ENCODE measurements at places on chromosomes 6 and 20.
A peak's percentile ranks its signal among the peaks of the same experiment; 100 is the strongest.

DNA sequence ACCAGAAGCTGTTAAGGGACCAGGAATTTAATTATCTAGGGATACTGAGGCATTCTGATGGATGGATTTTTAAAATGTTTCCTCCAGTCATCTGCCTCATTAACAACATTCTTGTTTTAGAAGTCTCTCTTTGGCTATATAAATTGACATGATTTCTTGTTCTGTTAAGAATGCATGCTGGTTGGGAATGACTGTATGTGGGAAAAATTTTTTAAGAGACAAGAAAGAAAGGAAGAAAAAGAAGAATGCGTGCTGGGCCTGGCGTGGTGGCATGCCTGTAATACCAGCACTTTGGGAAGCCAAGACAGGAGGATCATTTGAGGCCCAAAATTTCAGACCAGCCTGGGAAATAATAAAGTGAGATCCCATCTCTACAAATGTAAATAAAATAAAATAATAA, 203.6 kb downstream of the GJA1 start:
- DNase-seq = no peak

- no peak for DNase-seq
These were observed 66.4 kb downstream of the OLIG3 start for GRCh38 chr6:137427656-137428290.

DNA sequence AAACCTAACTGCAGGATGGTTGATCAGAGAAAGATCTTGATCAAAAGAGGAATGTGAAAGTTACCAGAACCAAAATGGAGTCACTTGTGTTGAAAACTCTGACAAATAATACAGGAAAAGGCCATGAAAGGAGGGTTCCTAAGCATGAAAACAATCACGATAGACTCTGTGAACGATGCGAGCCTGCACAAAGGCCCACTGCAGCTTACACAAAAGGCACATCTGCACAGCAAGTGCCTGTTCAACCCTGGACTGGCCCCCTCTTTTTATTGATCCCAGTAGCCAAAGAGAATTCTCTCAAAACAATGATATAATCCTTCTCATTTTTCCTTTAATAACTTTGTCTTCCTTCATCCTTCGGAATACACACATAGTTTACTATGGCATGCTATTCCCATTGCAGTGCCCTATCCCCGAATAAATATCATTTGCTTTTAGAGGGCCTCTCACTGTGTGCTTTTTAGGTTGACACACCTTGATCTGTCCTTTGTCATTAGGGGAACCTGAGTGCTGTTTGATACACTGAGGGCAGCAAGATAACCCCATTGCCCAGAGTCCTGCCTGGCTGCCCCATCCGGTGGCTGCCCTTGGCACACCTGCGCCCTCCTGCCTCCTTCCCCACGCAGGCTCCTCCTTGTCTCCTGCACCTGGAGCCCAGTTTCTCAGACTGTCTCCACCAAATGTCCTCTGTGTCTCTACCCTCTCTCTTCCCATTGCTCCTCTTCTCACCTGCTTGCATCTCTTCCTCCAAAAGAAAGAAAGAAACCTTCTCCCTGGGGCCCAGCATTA, 98.3 kb upstream of the FRMD1 start:
- no peak for DNase-seq

- DNase-seq = no peak
These were observed 378.8 kb downstream of the QKI start for GRCh38 chr6:163793011-163793983.

DNA sequence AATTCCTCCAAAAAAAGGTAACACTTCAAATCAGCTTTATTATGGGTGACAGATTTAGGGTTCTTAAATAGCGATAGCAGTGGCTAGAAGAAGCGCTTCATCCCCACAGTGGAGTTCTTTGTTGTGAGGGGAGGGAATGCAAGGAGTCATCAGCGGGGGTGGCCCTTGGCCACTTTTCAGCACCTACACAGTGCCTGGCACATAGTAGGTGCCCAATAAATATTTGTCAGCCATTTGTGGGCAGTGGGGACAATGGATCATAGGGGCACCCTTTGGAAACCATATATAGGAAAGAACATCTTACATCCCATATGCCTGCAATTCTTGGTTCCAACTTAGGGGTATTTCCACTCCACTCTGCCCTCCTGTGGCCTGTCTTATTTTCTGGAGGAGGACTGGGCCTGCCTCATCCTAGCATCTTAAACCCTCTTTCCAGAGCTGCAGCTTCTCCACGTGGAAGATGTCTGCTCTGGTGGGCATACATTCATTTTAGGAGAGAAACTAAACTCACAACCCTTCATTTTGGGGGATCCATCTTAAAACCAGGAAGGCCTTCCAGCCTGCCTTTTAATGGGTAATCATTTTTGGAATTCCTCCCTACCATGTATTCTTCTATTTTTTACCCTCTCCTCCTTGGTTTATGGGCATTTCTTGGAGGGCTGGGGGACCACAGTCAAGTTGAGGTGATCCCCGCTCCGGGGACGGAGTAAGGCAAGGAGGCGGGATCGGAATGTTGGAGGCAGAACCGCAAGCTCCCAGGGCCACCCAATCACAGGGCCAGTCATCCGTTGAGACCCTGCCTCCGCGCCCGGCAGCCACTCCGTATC, 2.6 kb upstream of the GPSM3 start:
- peak; percentile 20 for DNase-seq

GRCh38 chr20:10467681-10468339, 32.7 kb downstream of the SLX4IP start:
- no peak for DNase-seq

- no peak for DNase-seq
These were observed 1.1 kb downstream of the MAPRE1 start for GRCh38 chr20:32820698-32821377.

DNA sequence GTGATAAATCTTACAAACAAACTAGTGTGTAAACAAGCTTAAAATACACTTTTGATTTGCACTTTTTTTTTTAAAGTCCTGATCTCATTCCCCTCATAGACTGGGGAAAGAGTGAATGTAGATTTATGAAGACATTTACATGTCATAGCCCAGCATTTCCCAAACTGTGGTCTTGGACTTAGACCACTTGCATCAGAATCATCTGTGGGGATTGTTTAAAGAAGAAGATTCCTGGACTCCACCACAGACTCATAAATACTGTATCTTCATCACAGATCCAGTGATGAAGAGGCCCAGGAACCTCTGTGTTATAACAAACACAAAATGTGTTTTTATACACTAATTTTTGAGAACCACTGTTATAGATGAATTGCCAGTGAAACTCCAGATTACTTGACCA, 99.5 kb downstream of the KCNQ5 start:
- DNase-seq = no peak

GRCh38 chr20:59074456-59074855, 31.9 kb upstream of the PRELID3B start:
- no peak for DNase-seq

DNA sequence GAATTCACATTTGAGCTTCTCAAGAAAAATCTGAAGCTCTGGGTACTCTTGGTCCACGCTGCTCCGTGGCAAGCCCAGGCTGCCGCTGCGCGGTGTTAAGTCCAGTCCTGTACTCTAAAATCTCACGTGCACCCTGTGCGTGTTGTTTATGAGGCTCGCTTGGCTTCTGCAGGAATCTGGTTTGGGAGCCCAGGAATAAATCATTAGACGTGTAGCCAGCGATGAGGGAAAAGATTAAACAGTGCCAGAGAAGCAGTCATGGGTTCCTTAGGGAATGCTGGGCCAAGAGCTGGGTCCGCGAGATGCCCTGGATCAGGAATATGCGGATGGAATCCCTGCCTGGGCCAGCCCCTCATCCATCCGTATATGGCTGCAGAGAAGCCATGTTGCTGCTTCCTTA, 87.3 kb downstream of the KCNB1 start:
- no peak for DNase-seq

- no peak for DNase-seq
These were observed 108.1 kb downstream of the TMEM200A start for GRCh38 chr6:130473886-130474285.

GRCh38 chr20:17698384-17698783, 1.4 kb upstream of the BANF2 start:
- DNase-seq = no peak

DNA sequence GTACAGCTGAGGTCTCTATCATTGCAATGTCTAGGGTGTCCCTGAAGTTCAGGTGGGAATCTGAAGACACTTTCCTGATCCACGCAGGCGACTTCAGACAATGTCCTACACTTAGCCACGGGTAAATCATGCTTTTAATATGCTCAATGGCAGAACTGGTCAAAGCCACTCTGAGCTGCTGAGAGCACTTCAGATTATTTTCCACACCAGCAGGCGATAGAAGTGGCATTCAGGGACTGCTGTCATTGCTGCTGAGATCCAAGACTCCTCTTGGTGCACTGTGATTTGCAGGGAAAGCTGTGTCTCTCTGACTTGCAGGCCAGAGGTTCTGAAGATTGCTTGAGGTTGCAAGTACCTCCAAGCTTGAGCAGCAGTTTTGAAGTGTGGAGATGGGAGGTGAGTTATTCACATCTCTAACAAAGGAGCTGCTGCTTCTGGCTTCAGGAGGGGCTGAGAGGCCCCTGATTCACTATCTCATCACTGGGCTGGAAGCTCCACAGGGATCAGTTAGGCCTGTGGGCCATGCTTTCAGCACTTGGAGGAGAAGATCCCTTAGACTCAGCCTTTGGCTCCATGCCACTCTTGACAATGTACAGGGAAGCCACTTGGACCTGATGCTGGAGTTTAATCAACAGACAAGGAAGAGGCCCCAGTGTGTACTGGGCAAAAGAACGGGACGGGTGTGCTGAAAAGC, 2.9 kb upstream of the SSTR4 start:
- no peak for DNase-seq

- DNase-seq = no peak
These were observed 314.2 kb downstream of the CDC5L start for GRCh38 chr6:44701637-44702101.

- peak; percentile 45 for DNase-seq
These were observed 2.6 kb upstream of the ZBP1 start for GRCh38 chr20:57622579-57623381.

DNA sequence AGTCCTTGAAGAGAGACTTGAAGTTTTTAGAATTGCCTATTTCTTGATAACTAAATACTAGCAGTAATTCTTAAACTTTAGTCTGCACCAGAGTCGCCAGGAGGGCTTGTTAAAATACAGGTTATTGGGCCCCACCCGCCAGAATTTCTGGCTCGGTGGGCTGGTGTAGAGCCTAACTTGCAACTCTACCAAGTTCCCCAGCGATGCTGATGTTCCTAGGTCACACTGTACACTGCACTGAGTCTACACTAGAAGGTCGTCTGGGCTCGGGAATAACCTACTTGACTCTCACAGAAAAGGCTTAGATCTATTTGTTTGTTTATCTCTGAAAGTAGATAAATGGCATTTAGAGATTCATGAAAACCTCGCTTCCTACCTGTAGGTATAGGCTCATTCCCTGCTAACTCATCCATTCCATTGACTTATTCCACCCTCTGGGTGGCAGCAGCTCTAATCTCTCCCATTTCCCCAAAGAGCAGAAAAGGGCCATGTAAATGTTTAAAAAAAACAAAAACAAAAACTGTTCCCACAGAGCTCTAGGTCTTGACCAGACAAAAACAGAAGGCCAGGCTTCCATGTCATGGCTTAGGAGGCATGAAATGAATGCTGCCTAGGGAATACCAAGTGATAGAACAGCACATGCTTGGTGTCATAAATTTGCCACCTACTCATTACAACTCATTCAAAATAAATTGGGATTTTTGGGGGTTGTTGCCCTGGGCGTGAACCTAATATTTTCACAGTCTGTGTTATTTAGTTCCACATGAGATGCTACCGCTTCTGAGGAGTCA, 292.1 kb downstream of the ADGB start:
- no peak for DNase-seq

- DNase-seq = no peak
These were observed 37.9 kb upstream of the SNAP25 start for GRCh38 chr20:10180651-10181235.

GRCh38 chr20:22663528-22664025, 79.2 kb upstream of the FOXA2 start:
- no peak for DNase-seq

GRCh38 chr6:112576423-112576822, 229.3 kb downstream of the RFPL4B start:
- DNase-seq = no peak

GRCh38 chr6:88637761-88638545, 325.5 kb downstream of the RNGTT start:
- no peak for DNase-seq

DNA sequence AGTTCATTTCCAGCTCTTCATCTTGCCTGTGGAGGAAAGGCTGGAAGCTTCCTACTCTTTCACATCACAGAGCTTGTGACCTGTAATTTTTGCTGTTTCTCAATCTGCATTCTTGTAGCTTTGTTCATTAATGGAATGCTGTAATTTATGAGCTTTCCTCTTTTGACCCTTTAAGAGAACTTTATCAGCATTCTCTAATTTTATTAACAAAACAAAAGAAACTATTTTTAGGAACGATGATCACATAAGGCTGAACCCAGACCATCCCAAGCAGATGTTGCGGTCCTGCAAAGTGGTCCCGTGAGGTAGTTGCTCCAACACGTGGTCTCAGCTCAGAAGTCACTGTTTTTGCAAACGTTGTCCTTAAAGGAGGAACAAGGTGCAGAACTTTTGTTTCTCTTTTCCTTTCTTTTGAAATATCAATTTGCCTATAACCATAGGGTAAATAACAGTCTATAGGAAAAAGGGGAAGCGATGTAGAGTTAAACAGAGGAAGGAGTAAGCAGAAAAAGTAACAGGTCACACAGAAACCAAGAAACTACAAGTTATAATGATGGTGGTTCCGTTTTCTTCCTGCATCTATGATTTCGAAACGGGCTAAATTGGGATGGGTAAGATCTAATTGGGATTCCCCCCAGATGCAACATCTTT, 121.3 kb upstream of the PHACTR1 start:
- DNase-seq = no peak

DNA sequence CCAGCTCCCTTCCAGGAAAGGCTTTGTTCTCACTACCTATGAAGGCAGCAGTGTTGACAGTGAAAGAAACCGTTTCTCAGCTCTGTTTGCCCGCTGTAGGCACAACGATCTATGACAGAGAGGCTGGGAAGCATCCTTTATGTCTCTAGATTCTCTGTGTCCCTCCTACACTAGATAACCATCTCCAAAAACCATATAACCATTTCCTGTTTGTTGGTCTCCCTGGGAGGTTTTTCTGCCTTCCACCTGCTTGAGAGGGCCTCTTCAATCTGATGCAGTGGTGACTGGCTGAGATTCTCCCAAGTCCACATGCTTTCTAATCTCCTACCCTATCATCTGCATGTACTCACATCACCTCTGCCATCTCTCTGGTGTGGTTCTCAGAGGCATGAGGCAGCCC, 32.0 kb upstream of the TMEM217 start:
- DNase-seq = no peak

- no peak for DNase-seq
These were observed 83.7 kb downstream of the HMGCLL1 start for GRCh38 chr6:55495277-55495676.

- no peak for DNase-seq
These were observed 1.3 kb downstream of the DIDO1 start for GRCh38 chr20:62925076-62925419.
